ENCODE measurements at places on chromosomes 16 and 17.

GRCh38 chr16:67163164-67163998 is 1.2 kb upstream of the HSF4 start:
- peak; percentile 61 for DNase-seq

DNA sequence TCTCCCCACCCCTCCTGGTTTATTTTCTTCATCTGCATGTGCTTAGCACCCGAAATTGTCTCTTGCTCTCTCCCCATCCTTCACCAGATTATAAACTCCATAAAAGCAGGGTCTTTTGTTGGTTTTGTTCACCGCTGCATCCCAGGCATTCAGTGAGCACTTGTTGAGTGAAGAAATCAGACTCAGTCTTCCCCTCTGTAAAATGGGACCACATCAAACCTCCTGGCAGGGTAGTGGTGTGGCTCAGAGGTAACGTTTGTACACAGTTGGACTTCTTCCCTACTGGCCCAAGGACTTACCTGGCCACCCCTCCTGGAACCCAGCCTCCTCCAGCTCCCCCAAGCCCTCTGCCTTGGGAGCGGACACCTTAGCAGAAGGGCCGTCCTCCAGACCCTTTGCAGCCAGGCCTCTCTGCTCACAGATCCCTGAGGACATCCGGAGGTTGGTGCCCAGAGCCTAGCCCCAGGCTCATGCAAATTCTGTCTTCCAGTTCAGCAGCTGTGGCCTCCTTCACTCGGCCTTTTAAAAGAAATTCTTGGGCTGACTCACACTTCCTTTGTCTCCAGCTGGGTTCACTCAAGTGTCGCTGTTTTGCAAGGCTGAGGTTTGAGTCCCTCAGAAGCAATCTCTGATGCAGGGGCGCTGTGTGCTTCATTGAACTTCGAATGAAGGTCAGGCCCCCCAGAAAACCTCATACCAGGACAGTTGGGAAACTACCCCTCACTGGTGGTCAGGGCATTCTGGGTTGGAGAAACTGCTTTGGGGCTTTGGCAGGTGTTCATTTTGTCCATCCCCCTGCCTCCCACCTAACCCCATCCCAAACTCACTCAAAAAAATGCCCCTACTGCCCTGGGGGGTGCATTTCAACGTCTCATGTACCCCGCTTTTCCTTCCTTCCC is 16.8 kb upstream of the RMI2 start:
- DNase-seq, result no peak

DNA sequence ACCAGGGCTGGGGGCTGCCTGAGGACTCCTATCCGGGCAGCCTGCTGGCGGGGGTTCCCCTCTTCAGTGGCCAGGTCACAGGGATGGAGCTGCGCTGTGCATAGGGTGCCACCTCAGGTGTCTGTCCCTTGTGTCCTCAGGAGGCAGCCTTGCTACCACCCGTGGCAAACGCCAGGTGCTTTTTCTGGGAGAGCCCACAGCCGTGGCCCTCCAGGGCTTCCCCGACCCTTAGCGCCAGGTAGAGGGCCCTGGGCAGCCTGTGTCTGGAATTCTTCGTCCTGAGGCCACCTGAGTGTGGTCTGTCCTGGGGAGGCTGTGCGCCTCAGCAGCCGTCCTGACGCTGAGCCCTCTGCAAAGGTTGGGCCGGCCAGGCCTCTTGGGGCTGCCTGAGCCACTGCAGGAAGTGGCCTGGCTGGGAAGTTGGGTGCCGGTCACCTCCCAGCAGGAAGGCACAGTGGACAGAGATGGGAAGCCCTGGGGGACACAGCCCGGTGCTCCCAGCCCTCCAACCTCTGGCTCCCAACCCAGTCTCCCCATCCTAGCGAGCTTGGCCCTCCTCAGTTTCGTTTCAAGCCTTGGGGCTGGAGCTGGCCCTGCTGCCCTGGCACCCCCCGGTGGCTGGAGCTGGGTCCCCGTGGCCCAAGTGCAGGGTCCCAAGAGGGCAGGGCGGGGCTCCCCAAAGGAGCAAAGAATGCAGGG is 7.6 kb upstream of the BAIAP3 start:
- DNase-seq, result no peak

DNA sequence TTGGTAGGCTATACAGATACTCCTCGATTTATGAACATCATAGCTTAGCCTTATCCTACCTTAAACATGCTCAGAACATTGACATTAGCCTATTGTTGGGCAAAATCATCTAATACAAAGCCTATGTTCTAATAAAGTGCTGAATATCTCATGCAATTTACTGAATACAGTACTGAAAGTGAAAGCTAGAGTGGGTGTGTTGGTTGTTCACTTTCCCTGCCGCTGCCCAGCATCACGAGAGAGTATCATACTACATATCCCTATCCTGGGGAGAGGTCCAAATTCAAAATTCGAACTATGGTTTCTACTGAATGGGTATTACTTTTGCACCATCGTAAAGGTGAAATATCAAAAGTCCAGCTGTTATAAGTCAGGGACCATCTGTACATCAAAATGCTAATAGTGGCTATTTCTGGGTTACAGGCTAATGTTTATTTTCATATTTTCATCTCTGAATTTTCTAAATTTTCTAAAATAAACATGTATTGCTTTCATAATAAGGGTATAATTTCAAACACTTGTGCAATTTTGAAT is 54.5 kb downstream of the NACA2 start:
- no peak for DNase-seq

Data from erythroblast (primary cell).